Fibroblast of lung (primary cell): ENCODE measurements at places on chromosomes 12 and 14.

GRCh38 chr12:32906399-32907165 is 10.0 kb upstream of the PKP2 start:
- no peak for DNase-seq

DNA sequence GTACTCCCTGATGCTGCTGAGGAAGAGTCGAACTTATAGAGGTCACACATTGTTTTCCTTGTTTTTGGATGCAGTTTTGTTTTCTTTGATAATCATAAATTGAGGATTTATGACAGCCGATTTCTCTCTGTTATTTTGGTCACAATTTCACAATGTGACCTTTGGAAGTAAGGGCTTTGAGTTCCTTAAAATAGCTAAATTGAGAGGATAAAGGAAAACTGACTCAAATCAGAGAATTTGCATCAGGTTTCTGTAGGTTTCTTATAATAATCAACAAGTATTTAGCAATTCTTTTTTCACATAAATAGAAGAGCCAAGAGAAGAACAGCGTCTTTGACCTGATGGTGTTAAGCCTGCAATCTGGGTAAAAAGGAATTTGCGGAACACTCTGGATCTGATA is 66.1 kb downstream of the ETV6 start:
- no peak for DNase-seq

DNA sequence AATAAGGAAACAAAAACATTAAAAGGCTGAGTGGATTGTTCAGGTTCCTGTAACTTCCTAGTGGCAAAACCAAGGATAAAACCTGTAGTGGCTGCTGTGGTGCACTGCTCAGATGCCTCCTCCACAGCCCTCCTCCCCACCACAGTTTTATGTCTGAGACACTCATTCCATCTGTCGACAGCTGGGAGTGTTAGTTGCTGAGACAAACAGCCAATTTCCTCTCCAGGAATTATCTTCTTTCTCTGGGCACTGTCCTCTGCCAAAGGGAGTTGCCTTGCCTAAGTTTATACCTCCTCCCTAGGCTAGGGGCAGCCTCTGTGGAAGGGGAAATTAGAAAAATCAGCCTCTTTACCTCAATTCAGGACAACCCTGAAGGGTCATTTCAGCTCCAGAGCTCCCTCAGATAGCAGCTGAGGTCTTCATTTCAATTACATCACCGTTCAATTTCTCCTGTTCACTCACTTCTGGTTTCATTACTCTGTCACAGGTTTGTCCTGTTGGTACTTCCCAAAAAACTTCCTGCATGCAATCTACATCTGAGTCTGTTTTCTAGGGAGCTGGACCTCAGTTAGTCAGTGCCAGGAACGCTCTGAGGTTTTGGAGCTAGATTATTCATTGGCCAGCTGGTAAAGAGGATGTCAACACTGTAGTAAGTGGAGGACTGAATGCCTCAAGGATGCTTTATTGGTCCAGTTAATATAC is 74.9 kb upstream of the ATP2B1 start:
- peak; percentile 76 for DNase-seq

DNA sequence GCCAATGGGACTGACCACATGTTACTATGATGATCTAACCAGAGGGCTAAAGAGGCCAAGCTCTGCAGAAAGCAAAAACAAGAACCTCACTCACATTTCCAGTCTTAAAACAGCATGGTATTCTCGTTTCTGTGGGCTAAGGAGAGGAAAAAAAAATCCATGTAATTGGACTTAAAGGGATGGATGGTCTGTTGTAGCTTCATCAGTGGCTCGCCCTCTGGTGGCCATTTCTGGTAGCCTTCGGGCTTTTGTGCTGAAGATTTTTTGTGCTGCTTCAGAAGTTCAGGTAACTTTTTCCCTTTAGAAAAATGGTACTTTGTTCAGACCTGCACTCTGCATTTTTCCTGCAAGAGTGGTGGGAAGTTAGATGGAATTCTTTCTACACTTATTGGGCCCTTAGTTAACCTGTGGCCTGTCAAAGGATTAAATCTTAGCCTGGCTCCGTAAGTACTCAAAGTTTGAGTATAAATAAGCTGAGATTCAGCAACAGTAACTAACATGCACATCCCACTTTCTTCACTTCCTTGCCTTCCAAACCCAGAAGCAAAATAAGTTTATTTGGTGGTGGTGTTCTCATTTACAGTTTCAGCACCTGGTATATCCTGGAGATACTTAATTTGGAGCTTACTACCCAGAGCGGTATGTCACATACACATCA is 22.3 kb downstream of the DCAF4 start:
- peak; percentile 51 for DNase-seq

DNA sequence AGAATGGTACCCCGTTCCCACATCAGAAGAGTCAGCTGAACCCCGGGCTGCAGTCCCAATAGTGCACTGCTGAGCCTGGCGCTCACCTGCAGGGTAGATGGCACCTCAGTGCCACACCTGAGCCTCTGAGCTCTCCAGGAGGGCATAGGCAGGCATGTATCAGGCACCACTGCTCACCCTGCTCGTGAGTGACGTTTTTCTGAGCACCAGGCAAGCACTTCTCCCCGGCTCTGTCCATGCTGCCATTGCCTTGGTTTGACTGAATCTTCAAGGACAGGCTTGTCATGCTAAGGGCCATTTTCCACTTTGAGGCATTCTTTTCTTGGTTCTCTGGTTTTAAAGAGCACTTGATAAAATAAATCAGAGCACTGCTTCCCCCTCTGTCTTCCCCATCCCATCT is 161.6 kb upstream of the PRMT8 start:
- DNase-seq: no peak

GRCh38 chr12:71702590-71702989 is 16.7 kb downstream of the TMEM19 start:
- DNase-seq: no peak

DNA sequence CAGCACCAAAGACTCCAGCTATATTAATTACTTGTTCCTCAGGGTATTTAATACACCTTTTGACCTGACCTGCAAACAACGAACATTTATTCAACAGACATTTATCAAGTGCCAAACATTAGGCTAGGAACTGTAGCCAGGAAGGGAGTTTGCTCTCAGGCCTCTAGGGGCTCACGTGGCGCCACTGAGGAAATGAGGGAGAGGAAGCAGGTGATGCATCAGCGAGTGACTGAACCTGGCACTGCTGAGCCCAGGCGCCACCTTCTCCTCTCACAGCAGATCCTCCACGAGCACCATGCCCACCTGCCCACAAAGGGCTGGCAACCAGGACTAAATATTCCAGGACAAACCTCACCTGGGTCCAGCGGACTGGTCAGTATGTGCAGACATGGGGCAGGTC is 50.2 kb downstream of the SETD3 start:
- no peak for DNase-seq

GRCh38 chr12:45543887-45544286 is 185.6 kb upstream of the ARID2 start:
- peak; percentile 93 for DNase-seq

DNA sequence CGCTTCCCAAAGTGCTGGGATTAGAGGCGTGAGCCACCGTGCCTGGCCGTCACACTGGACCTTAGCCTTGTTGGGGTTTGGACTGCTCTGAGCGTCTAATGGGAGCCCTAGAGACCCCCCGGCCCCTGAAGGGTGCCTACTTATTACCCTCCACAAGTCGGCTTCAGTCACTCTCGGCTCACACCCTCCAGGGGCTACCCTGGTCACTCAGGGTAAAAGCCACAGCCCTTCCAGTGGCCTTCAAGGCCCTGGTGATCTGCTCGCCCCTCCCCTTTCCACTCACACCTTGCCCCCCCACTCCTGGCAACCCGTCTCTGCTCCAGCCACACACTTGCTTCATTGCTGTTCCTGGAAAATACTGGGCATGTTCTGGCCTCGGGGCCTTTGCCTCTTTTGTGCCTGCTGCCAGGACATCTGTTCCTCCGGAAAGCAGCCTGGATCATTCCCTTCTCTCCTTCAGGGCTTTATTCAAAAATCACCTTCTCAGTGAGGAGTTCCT is 3.6 kb upstream of the MORN3 start:
- DNase-seq: no peak
